ENCODE measurements at places on chromosomes 7 and 10.

GRCh38 chr10:128022261-128023196 is 103.7 kb downstream of the MKI67 start:
- DNase-seq, result no peak

DNA sequence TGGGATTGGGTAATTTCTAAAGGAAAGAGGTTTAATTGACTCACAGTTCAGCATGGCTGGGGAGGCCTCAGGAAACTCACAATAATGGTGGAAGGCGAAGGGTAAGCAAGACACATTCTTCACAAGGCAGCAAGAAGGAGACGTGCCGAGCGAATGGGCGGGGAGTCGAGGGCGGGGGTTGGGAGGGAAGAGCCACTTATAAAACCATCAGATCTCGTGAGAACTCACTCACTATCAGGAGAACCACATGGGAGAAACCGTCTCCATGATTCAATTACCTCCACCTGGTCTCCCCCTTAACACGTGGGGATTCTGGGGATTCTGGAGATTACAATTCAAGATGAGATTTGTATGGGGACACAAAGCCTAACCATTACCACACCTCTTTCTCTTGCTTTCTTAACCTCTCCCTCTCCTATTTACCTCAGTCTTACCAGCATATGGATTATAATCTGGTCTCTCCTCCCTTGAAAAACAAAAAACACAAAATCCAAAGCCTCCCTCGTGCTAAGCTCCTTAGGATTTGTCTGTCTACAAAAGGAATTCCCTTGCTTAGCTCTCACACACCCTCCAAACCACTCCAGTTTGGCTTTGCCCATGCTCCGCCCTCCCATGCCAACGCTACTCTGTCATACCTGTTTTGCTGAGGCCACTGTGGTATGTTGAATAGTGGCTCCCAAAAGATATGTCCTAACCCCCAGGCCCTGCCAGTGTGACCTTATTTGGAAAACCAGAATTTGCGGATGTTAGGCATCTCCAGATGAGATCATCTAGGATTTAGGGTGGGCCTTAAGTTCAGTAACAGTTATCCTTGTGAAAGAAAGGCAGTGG is 19.6 kb upstream of the EFCAB10 start:
- DNase-seq, result no peak

DNA sequence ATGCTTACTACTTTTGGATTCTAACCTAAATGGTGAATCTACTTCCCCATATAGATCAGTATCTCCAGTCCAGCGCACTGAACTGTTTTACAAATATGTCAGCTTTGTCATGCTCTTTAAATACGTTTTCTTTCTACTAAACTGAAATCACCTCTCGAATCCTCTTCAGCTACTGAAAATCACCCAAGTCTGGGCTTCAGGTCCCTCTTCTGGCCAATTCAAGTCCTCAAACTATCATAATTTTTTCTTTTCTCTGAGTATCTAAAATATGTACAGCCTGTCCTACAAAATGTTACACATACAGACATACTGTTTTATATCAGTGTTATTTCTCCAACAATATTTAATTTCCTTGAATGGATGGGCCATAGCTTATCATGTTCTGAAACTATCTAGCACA is 84.2 kb downstream of the CACNA2D1 start:
- DNase-seq, result no peak

DNA sequence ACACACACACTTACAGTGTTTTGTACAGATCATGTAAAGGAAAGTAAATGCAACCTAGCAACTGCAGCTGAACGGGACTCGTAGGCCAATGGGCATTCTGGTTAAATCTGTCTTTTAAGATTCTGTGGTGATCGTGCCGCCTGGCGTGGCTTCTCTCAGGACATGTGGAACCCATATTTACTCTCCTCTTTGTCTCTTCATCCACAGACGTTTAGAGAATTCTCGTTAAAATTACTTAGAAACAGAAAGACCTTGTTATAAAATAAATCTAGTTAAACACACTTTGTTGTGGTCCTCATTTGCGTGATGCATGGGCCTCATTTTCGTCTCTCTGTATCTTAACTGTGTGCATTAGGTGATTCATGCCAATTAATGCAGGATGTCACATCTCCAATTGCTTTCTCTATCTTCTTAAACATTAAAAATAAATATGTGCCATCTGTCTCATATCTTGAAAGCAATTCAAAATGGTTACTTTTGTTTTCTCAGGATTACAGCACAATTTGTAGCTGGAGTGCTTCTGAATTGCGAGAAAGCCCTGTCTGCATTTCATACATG is 11.5 kb downstream of the KLF6 start:
- DNase-seq, result no peak

DNA sequence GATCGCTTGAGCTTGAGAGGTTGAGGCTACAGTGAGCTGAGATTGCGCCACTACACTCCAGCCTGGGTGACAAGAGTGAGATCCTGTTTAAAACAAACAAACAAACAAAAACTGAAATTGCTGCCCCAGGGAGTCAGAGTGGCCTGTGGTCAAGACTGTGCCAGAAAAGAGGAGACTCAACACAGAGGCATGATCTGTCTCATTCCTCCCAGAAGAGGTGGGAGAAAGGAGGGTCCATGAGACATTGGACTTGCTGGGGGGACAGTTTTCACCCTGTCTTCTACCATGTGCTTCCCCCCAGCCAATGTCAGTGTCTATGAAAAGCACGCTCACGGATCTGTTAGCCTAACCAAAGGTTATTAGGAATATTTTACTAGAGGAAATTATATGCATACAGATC is 3.2 kb downstream of the ZNF853 start:
- DNase-seq, result no peak

- DNase-seq, result peak; percentile 3
Observed at GRCh38 chr7:155533827-155534690, 12.3 kb downstream of the CNPY1 start.

DNA sequence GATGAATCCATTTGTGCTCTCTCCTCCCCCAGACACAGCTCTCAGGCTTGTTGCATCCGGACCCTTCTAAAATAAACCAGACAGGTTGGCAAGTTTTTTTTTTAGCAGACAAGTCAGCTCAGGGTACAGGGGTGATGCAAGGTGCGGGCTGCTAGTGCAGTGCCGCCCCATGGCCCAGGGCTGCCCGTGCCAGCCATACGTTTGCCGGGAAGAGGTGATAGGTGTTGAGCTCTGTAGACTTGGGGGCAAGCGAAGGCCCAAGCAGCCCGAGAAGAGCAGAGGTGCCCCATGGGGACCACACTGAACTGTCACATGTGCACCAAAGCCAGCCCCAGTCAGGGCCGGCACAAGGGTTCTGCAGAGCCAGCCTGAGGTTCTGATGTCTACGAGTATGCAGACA is 57.1 kb upstream of the PDSS1 start:
- no peak for DNase-seq

- no peak for DNase-seq
Observed at GRCh38 chr7:39299695-39300094, 266.5 kb upstream of the YAE1 start.

- no peak for DNase-seq
Observed at GRCh38 chr10:60000747-60001146, 94.4 kb upstream of the CCDC6 start.

- no peak for DNase-seq
Observed at GRCh38 chr7:26792006-26792405, 72.4 kb downstream of the SKAP2 start.

- DNase-seq, result no peak
Observed at GRCh38 chr10:100790761-100791208, 45.4 kb downstream of the PAX2 start.

DNA sequence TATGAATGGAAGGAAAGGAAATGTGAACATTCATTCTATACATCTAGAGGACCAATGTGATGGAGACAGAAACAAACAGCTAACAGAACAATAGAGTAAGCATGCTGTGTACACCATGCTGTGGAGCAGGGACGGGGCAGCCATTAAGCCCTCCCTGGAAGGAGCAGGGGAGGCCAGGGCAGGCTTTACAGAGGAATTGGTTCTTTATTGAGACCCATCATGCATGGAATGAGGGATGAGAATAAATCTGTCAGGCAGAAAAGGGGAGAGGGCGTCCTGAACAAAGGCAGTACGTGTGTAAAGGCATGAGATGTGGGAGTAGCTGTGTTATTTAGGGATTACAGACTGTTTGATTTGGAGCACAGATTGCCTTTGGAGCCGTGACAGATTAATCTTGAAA is 35.2 kb downstream of the STK17A start:
- DNase-seq, result no peak

- no peak for DNase-seq
Observed at GRCh38 chr10:13100349-13101294, 659 bp downstream of the OPTN start.

DNA sequence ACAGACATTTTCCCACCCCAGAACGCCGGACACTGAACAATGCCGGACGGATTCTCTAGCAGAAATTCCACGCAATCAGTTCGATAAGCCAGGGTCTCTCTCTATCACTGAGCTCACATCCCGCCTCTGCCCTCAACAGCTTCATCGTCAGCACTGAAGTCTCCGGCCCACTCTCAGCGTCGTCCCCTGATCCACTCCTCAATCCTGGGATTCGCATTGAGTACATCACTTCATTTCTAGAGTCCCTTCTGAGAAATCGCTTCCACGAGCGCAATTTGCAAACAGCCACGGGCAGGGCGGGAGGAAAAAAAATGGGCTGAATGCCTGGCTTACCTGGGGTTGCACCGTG is 365 bp downstream of the YME1L1 start:
- no peak for DNase-seq

- DNase-seq, result peak; percentile 18
Observed at GRCh38 chr10:106711313-106711906, 453.1 kb downstream of the SORCS1 start.

DNA sequence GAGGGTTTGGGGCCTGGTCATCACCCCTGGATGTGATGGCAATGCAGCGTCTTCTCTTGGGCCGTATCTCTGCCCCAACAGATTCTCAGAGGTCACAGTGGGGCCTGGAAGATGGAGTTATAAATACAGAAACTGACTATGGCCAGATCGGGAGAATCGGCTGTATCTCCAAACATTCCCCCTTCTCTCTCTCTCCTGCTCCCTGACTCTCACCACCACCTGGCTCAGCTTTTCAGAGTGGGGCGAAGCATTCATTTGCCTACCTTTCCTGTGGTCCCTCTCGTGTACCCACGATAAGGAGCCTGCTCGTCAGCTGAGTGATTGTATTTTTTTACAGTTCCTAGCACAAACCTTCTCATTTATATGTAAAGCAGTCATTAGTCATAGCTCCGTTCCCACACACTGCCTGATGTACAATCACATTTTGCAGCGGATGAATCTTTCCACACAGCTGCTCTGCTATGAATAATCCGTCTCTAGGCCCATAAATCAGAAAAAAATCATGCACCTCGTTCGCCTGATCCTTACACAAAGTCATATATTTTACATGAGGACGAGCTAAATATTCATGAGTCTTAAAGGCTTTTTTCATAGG is 23.2 kb upstream of the BTRC start:
- no peak for DNase-seq

DNA sequence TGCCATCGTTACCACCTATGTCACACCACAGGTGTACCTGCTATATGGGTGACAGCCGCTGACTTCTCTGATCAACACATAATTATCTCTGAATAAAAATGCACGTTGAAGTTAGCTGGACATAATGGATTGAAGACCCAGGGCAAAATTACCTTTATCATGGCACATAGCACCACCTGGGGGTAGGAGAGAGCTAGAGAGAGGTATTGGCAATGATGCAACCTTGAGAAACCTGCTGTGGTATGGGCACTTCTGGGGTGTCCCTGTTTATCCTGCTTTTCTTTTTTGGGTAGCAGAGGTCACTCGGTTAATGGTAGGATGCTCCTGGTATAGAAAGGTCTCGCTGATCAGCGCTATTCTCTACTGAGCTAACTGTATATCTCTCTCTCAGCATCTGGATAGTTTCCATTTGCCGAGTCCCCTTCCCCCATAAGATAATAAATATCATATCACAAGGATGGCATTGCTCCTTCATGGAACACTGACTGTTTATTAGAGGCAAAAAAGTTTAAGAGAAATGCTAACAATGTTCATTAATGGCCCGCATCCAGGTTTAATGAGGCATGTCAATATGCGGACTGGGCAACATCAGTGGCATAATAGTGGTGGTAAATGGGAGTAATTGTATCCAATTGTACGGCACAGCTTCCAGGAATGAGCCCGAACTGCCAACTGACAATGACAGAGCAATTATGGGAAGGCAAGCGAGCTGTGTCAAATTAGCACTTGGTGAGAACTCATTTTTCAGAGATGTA is 323.1 kb downstream of the TFEC start:
- DNase-seq, result no peak

- DNase-seq, result no peak
Observed at GRCh38 chr7:4797858-4798705, 22.7 kb downstream of the AP5Z1 start.

- DNase-seq, result no peak
Observed at GRCh38 chr7:28469562-28469961, 57.2 kb downstream of the CREB5 start.

- DNase-seq, result no peak
Observed at GRCh38 chr10:78491812-78492211, 458.1 kb downstream of the RPS24 start.

DNA sequence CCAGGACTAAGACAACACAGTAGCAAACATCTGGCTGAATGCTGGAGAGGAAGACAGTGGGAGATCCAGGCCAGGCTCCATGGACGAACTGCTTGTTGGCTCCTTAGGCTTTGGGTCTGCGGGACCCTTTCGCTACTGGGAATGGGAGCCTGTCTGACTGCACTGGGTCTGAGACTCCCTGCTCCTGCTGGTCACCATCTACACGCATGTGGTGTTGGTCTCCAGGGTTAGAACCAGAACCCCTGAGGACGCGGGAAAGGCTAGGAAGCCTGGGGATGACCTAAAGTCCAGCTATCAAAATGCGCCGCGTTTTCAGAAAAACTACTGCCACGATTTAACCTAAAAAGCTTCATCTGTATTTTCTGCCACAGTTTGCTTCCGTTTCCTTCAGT is 817 bp upstream of the DNAJB6 start:
- no peak for DNase-seq

DNA sequence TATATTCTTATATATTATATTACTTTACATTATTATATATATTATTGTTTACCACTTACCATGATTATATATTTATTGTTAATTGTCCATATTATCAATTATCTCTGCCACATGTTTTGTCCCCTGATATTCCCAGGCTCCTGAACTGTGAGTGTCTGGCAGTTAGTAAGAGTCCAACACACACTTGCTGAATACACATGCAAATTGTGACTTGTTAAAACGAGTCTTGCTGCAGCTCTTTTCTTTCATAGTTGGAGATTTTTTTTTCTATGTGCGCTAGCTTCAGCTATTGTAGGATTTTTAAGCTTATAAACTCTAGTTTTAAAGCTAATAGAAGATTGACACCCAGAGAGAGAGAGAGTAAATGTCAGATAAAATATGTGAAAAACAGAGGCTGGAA is 207.8 kb upstream of the FAM3C start:
- DNase-seq, result no peak

DNA sequence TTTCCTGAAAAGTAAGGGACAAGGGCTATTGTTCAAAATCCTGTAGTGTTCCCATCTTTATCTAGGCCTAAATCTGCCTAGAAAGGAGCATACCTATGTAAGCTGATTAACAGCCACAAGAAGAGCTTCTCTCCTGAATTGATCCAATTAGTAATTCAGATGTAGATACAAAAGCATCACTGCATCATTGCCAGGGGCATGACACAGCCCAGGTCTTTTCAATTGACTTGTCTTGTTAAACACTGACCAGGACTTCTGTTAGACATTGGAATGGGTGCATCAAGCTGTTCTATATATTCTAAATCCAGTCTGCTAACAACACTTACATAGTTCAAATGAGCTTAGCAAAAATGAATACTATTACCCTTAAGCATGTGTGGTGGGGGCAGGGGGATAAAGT is 589.2 kb downstream of the INHBA start:
- DNase-seq, result no peak

- no peak for DNase-seq
Observed at GRCh38 chr7:8699875-8700624, 266.6 kb downstream of the NXPH1 start.

- no peak for DNase-seq
Observed at GRCh38 chr10:62069452-62070178, 168.1 kb downstream of the ARID5B start.
